ENCODE measurements at places on chromosomes 3 and 15.

DNA sequence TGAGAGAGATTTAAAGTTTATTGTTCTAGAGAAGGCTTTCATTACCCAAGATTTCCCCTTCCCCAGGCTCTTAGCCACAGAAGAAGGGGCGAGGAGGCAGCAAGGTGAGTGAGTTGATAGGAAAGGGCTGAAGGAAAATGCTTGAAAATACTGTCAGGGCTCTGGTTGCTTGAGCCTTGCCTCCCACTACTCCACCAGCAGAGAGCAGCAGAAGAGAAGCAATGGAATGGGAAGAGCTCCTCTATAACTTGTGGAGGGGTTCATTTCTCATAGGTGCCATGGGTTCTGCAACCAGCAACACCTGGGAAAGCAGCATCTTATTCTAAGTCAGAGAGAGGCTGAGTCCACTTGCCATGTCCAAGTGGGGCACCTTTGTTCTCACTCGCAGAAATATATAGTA is 184.0 kb upstream of the CNTN6 start:
- DNase-seq: no peak

DNA sequence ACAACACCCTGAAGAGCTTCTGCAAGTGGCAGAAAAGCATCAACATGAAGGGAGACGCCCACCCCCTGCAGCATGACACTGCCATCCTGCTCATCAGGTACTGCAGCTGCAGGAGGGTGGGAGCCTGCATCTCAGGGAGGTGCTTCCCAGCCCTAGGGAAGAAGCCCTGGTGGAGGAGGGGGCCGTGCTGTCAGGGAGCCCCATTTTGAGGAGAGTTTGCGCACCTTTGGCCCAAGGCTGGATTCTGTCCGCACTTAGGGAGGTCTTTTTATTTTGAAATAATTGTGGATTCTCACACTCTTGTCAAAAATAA is 42.1 kb downstream of the SAXO2 start:
- DNase-seq: no peak

DNA sequence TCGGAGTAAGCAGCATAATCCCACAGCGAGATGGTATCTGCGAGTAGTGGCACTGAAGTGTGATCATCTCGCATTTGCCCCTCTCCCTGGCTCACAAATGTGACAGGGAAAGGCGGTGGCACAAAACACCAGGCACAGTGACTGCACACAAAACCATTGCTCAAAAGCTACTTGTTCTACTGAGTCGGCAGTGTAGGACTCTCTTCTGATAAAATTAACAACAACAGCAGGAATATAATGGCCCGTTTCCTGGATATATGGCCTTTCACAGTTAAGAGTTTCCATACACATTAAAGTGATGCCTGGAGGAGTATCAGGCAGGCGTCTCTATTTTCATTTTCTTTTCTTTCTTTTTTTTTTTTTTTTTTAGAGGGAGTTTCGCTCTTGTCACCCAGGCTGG is 69.0 kb downstream of the MYO1E start:
- DNase-seq: no peak

GRCh38 chr3:59839283-59839682 is 789.5 kb upstream of the CFAP20DC start:
- no peak for DNase-seq

DNA sequence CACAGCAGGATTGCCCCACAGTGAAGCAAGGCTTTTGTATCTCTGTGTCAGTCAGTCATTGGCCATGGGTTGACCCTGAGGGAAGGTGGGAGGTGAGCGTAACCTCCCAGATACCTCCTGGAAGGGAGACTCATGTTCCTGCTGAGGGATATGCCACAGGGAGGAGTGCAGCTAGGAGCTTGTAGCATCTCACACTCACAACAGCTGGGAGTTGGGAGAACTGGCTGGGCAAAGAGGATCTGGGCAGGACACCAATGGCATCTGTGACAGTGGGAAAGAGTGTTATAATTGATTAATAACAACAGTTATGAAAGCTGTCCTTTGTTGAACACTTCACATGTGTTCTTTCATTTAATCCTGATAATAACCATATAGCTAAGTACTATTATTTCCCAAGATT is 171.0 kb downstream of the TLE3 start:
- no peak for DNase-seq

- no peak for DNase-seq
Measured at GRCh38 chr3:99505646-99506269, 132.6 kb upstream of the COL8A1 start.

GRCh38 chr15:70291305-70292075 is 193.8 kb upstream of the TLE3 start:
- peak; percentile 12 for DNase-seq

All from NCI-H2081 (cell line).